ENCODE measurements at places on chromosomes 6 and 20.

DNA sequence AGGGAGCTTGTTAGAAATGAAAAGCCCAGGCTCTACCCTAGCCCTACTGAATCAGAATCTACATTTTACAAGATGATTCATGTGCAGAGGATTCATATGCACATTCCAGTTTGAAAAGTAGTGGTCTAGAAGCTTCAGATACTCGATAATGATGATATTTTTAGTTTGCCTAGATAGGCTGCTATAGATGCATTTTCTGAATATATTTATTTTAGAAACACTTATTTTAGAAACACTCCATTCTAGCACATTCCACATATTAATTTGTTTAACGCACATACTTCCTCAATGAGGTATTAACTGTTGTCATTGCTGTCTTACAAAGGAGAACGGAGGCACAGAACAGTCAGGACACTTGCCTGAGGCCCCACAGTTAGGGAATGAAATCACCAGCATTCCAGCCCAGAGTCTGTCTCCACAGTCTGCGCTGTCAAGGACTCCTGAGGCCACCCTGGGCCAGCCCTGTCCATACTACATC is 64.4 kb downstream of the SNAP25 start:
- DNase-seq, result no peak

DNA sequence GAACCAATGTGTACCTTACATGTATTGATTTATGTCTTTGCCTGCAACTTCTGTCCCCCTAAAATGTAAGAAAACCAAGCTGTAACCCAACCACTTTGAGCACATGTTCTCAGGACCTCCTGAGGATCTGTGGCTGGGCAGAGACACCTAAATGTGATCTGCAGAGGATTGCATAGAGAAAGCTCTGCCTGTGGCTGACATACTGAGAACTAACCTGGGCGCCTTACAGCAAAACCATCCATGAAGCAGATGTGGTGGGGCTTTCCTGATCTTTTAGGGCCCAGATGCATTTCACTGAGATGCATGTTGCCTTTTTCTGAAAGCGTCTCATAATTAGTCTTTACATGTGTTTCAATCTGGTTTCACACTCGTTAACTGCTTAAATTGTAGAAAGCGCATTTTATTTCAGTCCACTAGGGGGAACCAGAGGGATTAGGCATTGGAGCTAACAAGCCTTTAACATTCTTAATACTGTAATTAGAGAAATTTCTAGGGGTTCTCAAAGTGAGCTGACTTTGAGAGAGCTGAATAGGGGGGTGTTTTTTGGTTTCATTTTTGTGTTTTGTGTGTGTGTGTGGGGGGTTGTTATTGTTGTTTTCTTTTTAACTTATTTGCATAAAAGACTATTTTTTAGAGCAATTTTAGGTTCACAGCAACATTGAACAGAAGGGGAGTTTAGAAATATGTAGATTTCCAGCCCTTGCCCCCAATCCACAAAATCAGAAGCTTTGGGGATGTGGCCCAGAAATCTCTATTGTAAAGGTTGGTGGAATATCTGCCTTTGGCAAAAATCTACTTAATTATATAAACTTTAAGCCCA is 50.9 kb upstream of the FAM184A start:
- DNase-seq, result peak; percentile 58

DNA sequence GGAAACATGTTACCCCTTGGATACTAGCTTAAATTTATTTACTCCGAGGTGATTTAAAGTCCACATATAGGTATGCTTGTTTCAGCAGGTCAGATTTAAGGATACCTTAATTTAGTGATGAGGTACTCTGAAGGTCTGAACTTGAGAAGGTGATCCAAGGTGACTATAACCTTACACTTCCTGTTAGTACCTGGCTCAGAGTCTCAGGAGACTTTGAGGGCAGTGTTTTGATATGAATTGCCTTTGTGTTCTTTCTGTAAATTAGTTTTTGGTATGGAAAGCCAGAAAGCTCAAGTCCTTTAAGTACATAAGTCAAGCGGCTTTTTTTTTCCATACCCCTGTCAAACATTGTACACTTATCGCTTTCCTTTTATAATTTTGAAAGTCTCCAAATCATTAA is 489.0 kb downstream of the CDKAL1 start:
- no peak for DNase-seq

- DNase-seq, result no peak
Observed at GRCh38 chr6:2949121-2949520, 22.2 kb downstream of the SERPINB6 start.

GRCh38 chr6:170124836-170125235 is 166.0 kb downstream of the DLL1 start:
- no peak for DNase-seq

DNA sequence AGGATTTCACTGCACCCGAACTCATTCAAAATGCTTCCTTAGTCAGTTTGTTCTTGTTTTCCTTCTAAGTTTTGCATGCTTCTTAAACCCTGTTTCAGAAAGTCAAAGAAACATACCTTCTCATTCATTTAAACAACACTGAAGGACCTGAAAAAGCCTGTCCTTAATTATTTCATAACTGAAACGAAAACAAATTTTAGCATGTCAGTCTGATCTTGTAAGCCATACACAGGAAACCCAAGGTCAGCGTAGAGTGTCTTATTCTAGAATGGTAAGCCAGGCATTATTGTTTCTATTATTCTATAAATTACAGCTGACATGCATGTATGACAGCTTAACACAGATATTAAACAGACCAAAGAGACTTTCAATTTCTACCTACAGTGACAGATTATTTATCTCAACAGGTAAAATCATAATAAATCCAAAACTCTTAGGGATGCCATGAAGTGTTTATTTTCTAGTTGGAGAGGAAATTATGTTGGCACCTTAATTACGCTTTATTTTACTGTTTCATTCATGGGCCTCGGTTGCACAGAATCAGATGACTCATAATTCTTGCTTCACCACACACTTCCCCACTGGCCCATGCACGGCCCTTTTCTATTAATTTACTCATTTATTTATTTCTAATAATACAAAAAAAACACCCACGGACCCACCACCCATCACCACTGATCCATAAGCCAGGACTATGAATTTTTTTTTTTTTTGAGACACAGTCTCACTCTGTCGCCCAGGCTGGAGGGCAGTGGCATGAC is 39.3 kb upstream of the DUSP22 start:
- no peak for DNase-seq

DNA sequence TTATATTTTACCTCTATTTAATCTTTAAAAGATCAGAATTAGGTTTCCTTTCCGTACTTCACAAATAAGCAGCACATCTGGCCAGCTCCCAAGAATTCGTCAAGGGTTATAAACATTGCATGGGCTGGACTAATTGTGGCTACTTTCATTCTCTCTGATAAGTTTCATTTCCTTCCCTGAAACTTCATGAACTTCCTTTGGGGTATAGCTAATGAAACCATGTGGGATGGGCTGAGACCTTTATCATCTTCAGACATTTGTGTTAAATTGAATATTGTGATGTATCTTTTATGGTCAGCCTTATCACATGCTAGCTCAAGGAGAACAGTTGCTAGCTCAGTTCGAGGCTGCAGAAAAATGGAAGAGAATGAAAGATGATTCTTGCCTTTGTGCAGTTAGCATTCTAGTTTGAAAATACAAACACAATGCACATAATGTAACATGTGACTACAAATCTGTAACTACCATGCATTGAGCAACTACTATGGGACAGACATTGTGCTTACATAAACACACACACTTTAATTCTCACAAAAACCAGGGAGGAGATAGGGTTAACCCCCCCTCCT is 1.7 kb upstream of the GMPR start:
- DNase-seq, result no peak

- no peak for DNase-seq
Observed at GRCh38 chr20:35284992-35285805, 627 bp upstream of the EIF6 start.

DNA sequence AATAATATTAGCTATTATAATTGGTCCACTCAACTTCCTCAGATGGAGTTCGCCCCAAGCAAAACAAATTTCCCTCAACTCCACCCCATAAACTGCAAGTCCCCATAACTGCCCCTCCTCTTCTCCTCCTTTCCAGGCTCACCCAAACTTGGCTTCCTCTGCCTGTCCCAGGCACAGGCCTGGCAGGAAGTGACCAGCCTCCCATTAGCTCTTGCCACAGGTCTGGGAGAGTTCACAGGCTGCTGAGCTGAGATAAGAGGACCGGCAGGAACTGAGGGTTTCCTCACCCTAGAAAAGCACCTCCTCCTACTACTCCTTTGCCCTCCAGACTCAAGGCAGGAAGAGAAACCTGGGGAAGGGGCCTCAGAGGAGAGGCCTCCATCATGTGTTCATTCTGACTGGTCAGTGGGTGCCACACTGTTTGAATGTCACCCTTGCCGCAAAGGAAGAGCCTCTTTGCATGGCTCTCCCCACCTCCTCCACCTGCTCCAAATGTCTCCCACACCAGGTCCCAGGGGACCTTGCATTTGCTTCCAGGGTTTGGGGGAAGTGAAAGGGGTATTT is 24.5 kb upstream of the SMIM29 start:
- DNase-seq, result no peak

DNA sequence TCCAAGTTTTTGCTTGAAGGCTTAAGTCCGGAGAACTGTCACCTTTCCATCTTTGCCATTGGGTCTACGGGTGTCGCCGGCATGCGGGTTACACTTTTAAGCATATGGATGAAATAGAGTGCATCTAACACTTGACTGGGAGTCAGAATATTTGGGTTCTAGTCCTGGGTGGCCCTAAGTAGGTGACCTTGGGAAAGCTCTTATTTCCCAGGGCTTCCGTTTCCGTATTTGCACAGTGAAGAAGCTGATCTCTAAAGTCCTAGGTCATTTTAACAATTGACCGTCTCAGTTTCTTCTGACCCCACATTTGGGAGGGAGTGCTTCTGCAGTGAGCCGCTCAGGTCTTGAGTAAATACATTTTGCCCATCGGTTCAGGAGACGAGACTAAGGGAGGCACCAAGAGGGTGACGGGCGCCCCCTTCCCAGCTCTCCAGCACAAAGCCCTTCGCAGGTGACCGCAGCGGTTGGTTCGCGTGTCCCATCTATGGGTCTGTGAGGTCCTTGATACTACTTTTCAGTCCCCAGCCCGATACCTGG is 651 bp upstream of the BLTP3A start:
- DNase-seq, result no peak

- DNase-seq, result no peak
Observed at GRCh38 chr6:170463101-170463721, 89.9 kb downstream of the PSMB1 start.

DNA sequence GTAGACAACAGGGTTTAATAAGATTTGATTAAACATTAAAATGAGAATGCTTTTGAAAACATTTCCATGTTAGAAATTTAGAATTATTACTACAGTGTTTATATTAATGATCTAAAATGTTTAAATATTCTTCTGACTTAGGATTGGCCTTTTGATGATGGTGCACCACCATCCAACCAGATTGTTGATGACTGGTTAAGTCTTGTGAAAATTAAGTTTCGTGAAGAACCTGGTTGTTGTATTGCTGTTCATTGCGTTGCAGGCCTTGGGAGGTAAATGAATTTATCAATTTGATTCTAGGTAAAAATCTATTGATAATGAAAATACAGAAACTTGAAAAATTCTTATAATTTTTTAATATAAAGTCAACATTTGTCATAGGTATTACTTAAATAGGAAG is 6.5 kb downstream of the LOC128125822 start:
- DNase-seq, result no peak

DNA sequence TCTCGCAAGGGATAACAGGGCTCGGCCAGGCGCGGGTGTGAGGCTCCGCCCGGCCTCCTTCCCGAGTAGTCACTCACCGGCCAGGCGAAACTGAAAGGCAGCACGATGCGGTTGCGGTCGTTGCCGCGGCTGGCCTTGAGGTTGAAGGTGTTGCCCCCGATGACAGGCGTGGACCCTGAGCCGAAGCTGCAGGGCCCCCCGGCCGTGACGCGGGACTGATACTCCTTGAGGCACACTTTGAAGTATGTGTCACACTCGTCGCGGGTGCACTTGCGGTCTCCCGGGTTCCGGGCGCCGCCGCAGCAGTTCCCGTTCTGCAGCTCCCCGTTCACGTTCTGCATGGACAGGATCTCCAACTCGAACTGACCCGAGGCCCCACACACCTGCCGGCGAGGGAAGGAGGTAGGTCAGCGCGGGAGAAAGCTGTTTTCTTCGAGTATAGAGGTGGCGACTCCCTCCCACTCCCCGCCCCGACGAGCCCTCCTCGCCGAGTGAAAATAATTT is 1.1 kb downstream of the JAG1 start:
- no peak for DNase-seq

- DNase-seq, result no peak
Observed at GRCh38 chr6:96844530-96844929, 7.3 kb upstream of the GPR63 start.

- DNase-seq, result no peak
Observed at GRCh38 chr20:19348582-19348981, 136.1 kb downstream of the SLC24A3 start.

DNA sequence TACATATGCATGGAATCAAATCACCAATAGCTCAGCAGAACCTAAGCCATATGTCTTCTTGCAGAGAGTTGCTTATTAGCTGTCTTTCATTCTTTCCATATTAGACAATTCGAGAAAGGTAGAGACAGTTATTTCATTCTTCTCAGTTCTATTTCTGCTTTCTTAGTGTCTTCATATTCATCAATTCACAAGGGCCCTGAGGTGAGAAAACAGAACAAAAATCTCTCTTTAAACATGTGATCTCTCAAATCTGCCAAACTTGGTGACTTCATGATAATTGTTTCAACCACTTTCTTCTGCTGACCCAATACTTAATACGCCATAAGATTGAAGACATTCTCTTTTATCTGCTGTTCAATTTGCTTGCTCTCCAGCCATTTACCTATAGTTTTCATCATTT is 229.7 kb upstream of the MARCKS start:
- DNase-seq, result no peak

DNA sequence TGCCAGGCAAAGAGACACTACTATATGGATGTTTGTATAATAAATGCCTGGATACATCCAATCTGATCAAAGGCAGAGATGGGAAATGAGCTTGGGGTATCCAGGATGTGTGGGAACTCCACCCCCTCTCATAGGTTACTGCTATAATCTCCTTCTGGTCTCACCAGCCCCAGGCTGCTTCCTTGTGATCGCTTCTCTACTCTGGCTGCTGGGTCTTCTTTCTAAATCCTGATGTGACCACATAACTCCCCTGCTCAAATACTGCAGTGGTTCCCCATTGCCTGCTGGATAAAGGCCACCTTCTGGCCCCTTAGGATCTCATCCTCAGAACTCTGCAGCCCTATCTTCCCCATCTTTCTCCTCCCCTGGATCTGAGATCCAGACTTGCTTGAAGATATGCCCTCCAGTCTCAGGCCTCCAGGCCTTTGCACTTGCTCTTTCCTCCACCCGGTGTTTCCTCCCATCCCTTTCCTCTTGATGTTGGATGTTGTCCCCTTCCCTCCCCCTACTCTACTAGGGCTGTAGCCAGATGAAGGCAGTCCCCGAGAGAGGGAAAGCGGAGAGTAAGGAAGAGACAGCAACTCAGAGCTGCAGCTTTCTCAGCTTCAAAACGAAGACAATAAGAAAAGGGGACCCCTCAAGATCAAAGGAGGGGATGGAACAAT is 828 bp upstream of the XKR7 start:
- DNase-seq, result no peak

- DNase-seq, result peak; percentile 49
Observed at GRCh38 chr20:4951299-4951698, 50.0 kb downstream of the SLC23A2 start.

All from HS-5 (cell line).